Activated CD8-positive, alpha-beta memory T cell treated with anti-CD3 and anti-CD28 coated beads for 48 hours (primary cell): ENCODE measurements at places on chromosomes 2 and 18.

DNA sequence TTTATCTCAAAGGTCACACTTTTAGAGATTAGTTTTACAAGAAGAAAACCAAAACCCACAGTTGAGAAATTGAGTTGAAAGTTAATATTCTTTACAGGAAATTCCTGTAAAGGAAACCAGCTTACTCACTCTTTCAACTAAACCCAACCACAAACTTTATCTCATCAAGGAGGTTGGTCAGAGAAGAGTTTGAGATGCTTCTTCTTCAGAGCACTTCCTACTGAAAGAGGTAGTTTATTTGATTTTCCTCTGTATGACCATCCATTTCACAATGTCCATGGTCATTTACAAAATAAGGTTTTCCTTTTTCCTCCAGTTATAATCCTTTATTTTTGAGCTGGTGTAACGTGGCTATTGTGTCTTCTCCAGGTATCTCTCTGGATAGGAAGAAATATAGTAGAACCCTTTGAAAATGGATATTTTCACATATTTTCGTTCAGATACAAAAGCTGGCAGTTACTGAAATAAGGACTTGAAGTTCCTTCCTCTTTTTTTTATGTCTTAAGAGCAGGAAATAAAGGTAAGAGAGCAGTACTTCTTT, 4.5 kb upstream of the IL18RAP start:
- DNase-seq = no peak

DNA sequence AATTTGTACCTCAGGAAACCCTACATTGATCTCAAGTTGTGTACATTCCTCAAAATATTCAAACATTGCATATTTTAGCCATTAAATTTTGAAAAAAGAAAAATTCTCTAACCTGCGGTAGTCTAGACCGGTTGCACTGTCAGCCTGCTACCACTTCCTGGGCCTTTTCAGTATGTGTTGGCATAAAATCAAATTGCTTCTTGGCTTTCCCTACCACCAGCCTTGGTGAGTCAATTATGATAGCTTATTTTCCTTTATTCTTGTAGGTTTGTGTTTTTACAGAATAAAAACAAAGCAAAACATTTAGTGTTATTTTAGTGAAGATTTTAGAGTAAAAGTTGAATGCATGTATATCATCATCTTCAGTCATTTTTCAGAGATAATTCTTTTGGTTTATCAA, 61.2 kb downstream of the FAM171B start:
- DNase-seq = no peak

- DNase-seq = no peak
Observed at GRCh38 chr2:202378662-202379358, 2.7 kb downstream of the BMPR2 start.

DNA sequence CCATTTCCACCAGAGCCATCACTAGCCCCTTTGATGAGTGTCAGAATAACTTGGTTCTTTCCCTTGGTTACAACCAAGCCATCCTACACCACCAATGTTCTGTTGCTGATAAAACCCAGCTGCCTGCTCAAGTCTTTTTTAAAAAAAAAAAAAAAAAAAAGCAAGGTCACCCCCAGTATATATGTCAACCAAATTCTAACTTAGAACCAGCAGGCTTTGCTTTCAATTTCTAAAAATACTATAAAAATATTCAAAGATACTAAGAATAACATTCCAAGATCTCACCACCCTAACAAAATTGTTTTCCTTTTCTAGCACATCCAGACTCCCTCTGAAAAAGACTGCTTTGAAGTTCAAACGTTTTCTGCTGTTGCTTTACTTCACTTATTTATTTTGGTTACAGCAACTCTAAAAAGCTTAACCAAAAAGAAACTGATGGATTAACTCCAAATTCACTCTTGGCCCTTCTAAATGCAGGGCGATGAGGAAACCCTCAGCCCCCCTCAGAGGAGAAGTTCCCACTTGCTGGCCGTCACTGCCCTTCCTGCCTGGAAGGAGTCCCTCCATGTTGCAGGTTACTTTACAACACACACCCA, 10.9 kb downstream of the UXS1 start:
- DNase-seq = no peak

DNA sequence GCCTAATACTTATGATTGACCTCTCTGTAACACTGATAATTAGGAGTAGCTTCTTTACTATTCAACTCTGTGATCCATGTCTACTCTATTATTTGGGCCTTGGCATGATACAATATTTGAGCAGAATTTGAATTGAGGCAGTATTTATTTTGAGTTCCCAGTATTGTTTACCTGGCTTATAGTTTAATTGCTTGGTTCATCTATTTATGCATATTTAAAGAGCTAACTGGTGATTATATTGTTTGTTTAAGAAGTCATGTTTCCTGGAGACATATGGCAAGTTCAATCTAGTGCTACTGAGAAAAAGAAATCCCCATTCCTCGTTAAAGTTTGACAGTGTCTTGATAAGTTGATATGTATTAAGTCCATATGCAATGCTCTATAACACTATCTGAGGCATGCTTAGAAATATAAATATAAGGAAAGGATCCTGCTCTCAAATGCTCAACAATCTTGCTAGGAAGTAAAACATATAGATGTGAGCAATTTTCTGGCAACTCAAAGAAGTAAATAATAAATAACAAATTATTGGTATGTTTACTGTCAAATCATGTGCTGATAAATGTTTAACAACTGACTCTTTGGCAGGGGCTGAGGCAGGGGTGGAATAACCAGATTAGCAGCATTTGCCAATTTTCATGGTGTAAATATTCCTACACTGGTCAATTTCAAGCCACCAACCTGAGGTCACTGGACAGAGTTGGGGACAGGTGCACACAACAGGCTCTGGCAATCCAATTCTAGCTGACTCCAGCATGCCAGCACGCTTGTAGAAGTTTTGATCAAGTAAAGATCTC, 430.2 kb upstream of the PIK3C3 start:
- no peak for DNase-seq
